NCI-H460 (cell line): ENCODE measurements at places on chromosomes 3 and 15.

- no peak for DNase-seq
Observed at GRCh38 chr3:192514754-192515663, 212.3 kb downstream of the FGF12 start.

DNA sequence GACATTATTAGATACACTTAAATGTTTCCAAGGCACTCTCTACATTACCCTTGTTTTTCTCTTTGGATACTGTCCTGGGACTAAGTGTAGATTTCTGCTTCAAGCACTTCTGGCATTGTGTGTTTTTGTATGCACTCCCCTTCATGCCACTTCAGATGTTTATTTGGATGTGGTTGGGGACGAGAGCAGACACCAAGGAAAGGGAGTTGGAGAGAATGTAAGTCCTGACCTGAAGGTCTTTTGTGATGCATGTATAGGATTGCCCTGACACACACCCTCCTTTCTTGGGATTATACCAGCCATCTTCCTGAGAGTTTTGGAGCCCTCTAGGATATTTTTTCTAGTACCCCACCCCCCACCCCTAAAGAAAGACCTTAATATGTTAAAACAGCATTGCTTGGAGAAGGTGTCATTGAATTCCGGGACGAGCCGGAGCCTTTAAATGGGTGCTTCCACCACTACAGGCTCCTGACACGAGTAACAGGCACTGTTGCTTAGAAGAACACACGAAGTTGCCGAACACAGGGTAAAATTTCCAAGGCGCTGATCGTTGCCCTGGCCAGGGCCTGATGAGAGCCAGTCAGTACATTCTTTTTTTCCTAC is 22.7 kb downstream of the PSMD6 start:
- DNase-seq: no peak

- DNase-seq: peak; percentile 29
Observed at GRCh38 chr3:85560088-85560785, 601.4 kb downstream of the CADM2 start.

GRCh38 chr3:67713764-67714469 is 59.5 kb upstream of the SUCLG2 start:
- DNase-seq: no peak

DNA sequence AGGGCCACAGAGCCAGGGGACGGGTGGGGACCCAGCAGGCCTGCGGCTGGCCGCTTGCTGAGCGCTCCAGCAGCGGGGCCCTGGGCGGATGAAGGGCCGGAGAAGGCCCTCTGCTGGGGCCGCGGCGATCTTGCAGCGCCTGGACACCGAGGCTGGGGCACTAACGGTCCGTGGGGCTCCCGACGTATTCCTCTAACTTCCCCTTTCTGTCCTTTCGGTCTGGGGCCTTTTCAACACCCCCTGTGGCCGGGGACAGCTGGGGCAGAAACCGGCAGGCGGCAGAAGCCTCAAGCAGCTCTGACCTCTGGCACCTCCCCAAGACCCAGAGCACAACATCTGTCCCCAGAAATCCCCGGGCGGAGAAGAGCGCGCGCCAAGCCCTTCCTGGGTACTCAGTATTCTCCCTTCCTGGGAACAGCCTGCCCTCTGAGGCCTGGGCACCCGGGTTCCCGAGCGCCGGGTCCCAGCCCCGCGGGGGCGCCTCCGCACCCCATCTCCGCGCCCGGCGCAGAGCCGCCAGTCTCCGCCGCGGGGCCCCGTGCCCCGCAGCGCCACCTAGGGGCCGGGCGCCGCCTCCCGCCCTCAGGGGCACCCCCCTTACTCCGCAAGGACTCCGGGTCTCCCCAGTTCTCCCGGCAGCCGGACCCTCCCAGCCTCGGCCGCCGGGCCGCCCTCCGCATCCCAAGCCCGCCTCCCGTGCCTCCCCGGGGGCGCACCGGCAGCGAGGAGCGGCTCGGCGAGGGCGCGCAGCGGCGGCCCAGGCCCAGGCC is 582 bp upstream of the SLCO3A1 start:
- DNase-seq: peak; percentile 41

GRCh38 chr3:188345223-188345622 is 191.3 kb downstream of the LPP start:
- DNase-seq: no peak

GRCh38 chr3:10717756-10718155 is 98.3 kb upstream of the SLC6A11 start:
- DNase-seq: no peak

DNA sequence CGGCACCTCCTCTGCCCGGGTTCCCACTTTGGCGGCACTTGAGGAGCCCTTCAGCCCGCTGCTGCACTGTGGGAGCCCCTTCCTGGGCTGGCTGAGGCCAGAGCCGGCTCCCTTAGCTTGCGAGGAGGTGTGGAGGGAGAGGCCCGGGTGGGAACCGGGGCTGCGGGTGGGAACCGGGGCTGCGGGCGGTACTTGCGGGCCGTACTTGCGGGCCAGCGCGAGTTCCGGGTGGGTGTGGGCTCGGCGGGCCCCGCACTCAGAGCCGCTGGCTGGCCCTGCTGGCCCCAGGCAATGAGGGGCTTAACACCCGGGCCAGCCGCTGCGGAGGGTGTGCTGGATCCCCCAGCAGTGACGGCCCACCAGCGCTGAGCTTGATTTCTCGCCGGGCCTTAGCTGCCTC is 14.4 kb upstream of the DAPK2 start:
- DNase-seq: no peak

- DNase-seq: no peak
Observed at GRCh38 chr15:31930967-31931366, 99.3 kb upstream of the CHRNA7 start.

- DNase-seq: no peak
Observed at GRCh38 chr3:55968331-55968730, 481.2 kb upstream of the WNT5A start.

DNA sequence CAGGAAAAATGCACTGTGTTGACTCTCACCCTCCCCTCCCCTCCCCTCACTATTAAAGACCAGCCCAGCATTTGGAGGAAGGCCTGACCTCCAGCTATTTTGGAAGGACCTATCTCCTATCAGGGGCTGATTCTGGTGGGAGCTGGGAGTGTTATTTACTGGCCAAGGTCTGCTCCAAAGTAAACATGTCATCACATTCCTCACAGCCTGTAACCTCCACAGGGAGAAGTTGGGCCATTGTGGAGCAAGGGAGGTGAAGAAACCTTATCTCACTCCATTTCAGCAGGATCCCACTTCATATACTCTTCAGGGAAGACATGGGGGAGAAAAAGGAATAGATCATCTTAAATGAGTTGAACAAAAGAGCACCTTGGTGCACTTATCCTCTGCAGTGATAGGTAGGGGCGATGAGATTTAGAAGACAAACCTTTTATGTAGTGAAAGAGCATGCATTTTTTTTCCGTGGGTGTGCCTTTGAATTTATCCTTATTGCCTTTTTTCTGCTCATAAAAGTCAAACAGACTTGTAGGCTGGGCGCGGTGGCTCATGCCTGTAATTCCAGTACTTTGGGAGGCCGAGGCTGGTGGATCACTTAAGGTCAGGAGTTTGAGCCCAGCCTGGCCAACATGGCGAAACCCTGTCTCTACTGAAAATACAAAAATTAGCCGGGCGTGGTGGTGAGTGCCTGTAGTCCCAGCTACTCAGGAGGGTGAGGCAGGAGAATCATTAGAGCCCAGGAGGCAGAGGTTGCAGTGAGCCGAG is 15.6 kb upstream of the FLNB start:
- no peak for DNase-seq

- DNase-seq: no peak
Observed at GRCh38 chr3:77150028-77150427, 110.1 kb downstream of the ROBO2 start.

GRCh38 chr15:65653801-65654521 is 32.2 kb downstream of the SLC24A1 start:
- DNase-seq: no peak

DNA sequence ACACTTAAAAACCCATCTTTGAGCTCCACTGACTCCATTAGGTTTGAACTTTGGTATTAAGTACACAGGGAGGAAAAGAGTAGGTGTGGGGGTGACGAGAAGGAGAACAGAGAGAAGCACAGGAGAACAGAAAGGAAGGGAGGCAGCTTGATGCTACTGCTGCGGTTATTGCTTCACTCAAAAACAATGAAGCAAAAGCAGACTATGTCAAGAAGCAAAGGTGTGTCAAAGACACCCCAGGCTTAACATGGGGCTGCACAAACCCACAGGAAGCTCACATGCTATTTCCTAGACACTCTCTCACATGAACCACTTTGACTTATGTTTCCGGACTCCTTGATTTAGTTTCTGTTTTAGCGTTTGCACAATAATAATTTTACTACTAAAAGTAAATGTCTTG is 961.0 kb upstream of the CFAP20DC start:
- DNase-seq: no peak

GRCh38 chr3:46356276-46356675 is 2.4 kb downstream of the CCR2 start:
- no peak for DNase-seq

- DNase-seq: no peak
Observed at GRCh38 chr15:62456011-62456920, 291.2 kb upstream of the C2CD4B start.

- peak; percentile 56 for DNase-seq
Observed at GRCh38 chr3:46705022-46705530, 3.9 kb downstream of the TMIE start.

GRCh38 chr3:172355836-172356235 is 92.4 kb downstream of the GHSR start:
- no peak for DNase-seq
